Activated CD4-positive, alpha-beta T cell treated with anti-CD3 and anti-CD28 coated beads, Interleukin-2, amount 50 U/mL, for 24 hours (primary cell): ENCODE measurements at places on chromosomes 4 and X.

- no peak for DNase-seq
Observed at GRCh38 chr4:183356173-183356830, 34.1 kb upstream of the CLDN24 start.

DNA sequence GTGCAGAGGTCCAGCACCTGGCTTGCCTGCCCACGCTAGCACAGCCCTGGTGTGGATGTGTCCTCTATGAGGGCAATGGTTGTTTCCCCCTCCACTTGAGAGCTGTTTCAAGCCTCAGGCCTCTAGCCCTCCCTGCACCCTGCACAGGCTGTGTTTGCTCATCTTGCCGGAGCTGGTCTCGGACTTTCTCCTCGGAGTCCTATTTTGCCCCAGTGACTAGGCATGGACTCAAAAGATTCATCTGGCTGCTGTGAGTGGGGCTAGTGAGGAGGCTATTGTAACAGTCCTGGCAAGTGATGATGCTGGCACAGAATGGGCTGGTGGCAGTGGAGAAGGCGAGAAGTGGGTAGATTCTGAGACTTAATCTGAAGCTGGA, 5.8 kb downstream of the FOXP3 start:
- DNase-seq, result no peak

GRCh38 chrX:71493111-71493613, 39.7 kb upstream of the OGT start:
- DNase-seq, result no peak

DNA sequence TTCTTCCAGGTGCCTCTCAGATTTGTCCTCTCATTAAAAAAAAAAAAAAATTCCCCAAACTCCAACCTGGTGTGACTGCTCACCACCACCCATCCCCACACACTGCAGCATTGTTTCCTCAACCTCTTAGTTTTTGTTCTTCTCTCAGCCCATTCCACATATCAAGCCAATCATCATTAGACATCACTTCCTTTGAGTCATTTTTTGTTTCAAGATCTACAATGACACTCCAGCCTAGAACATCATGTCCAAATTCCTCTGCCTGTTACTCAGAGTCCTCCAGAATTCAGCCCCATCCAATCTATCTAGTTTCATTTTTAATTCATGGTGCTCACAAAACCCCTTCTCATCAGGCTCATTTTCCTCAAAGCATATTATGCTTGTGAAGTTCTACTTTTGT, 262.5 kb upstream of the TEX13A start:
- DNase-seq, result no peak

DNA sequence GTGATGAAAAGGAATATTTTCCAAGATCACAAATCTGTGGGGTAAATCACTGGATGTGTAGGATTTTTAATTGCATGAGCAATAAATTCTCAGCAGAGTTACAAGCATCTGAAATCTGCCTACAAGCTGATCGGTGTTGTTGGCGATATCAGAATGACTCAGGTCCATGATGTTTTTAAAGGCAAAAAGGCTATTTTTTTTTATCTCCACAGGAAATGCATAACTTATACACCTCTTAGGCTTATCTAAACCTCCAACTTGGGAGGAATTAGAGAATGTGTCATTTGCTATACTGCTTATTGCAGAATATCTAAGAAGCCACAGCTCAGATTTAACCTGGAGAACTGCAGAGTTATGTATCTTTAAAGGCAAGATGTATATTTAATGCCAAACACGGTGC, 61.6 kb downstream of the KIT start:
- DNase-seq, result no peak
